Activated naive CD8-positive, alpha-beta T cell treated with anti-CD3 and anti-CD28 coated beads, Interleukin-2, amount 10 ng/mL, durations not matched to agents 7 days and 5 days (primary cell): ENCODE measurements at places on chromosomes 4 and X. TPM values are rescaled to one million over a fixed set of nuclear protein-coding genes. Genes with fewer than 3 reads are reported as not detected.

FAT4 gene
- 0.06 TPM for total RNA-seq

CMC4 gene
- total RNA-seq, result 6.7 TPM

GPRASP3 gene
- total RNA-seq, result 2.2 TPM

- H3K4me1 ChIP-seq, result no peaks in the 10 kb centered on the region
- H3K36me3 ChIP-seq, result no peaks in the 10 kb centered on the region
- no peak overlapping the region for H3K4me3 ChIP-seq
These were observed 50.1 kb downstream of the CENPVL3 start for GRCh38 chrX:51568586-51568985.

MXRA5 gene
- not detected for total RNA-seq

GRCh38 chr4:75514949-75515612, 808 bp downstream of the THAP6 start:
- H3K27me3 ChIP-seq, result no peaks in the 10 kb centered on the region
- no peak overlapping the region for H3K4me3 ChIP-seq
- H3K36me3 ChIP-seq, result peaks cover 28% of the 10 kb centered on the region
- H3K4me1 ChIP-seq, result peaks cover 26% of the 10 kb centered on the region
- no peak for DNase-seq

TREX2 gene
- total RNA-seq, result 3.1 TPM

PNMA3 gene
- 6.3 TPM for total RNA-seq

DNA sequence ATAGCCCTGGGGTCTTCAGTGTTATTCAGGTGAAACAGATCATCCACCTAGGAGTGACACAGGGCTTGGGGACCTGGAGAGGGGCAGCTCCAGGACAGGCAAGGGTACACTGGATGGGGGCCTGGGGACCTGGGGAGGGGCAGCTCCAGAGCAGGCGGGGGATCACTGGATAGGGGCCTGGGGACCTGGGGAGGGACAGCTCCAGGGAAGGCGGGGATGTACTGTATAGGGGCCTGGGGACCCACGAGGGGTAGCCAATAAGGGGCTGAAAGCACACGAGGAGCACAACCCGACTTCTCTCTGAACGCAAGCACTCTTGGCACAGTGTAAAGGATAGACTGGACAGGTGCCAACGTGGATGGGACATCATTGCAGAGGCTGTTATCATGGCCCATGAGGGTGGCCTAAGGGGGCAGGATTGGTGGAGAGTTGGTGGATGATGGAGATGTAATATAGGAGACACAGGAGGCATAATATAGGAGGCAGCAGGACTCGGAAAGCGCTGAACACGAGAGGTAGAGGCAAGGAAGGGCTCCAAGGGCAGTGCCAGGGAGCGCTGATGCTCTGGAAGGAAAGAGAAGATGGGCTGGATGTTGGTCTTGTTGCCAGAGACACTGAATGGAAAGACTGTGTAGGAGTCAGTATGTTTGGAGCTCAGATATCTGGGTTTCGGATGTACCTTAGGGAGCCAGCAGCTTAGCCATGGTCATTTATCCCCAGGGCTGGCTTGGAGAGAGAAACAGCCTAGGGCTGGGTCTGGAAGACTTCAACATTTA, 37.9 kb upstream of the FGFBP2 start:
- no peak overlapping the region for H3K27ac ChIP-seq
- no peak overlapping the region for H3K4me3 ChIP-seq
- DNase-seq, result no peak
- peaks cover 8% of the 10 kb centered on the region for H3K27me3 ChIP-seq
- H3K4me1 ChIP-seq, result no peaks in the 10 kb centered on the region
- no peaks in the 10 kb centered on the region for H3K36me3 ChIP-seq

- H3K4me1 ChIP-seq, result no peaks in the 10 kb centered on the region
- H3K27me3 ChIP-seq, result no peaks in the 10 kb centered on the region
- peaks cover 14% of the 10 kb centered on the region for H3K36me3 ChIP-seq
- H3K4me3 ChIP-seq, result no peak overlapping the region
- DNase-seq, result no peak
These were observed 68.0 kb upstream of the MSX1 start for GRCh38 chr4:4791299-4792111.

DNA sequence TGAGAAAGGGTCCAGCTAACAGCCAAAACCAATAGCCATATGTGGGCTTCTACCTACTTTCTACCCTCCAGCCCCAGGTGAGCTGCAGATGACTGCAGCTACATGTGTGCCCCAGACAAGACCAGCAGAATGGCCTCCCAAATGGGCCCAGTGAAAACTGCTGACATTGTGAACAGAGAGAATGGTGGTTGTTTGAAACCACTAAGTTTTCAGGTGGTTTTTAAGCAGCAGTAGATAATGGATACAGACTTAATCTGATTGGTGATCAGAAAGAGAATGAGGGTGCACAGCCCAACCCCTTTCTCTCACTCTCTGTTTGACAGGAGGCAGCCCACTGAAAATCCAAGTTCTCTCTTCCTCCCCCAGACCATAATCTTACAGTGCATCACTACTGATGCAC, 42.5 kb upstream of the BBS12 start:
- H3K4me3 ChIP-seq, result no peak overlapping the region
- H3K36me3 ChIP-seq, result peaks cover 1% of the 10 kb centered on the region
- H3K27me3 ChIP-seq, result peaks cover 17% of the 10 kb centered on the region
- H3K4me1 ChIP-seq, result peaks cover 22% of the 10 kb centered on the region

GRCh38 chr4:76981644-76982043, 32.1 kb downstream of the SEPTIN11 start:
- peaks cover 53% of the 10 kb centered on the region for H3K4me1 ChIP-seq
- DNase-seq, result no peak
- peak overlapping the region; percentile 17 for H3K27ac ChIP-seq
- H3K4me3 ChIP-seq, result no peak overlapping the region
- H3K36me3 ChIP-seq, result peaks cover 22% of the 10 kb centered on the region
- no peaks in the 10 kb centered on the region for H3K27me3 ChIP-seq
